ENCODE measurements at places on chromosomes 16 and 17. TPM values are rescaled to one million over a fixed set of nuclear protein-coding genes. Genes with fewer than 3 reads are reported as not detected.
A peak's percentile ranks its signal among the peaks of the same experiment; 100 is the strongest.

GRCh38 chr17:3968015-3968414 is 3.8 kb upstream of the ATP2A3 start:
- no peaks in the 10 kb centered on the region for H3K27me3 ChIP-seq
- H3K4me1 ChIP-seq: peaks cover 17% of the 10 kb centered on the region
- H3K27ac ChIP-seq: no peak overlapping the region
- DNase-seq: no peak

GRCh38 chr16:87366288-87366687 is 17.3 kb downstream of the FBXO31 start:
- H3K27me3 ChIP-seq: no peaks in the 10 kb centered on the region
- no peak overlapping the region for H3K4me3 ChIP-seq
- peaks cover 34% of the 10 kb centered on the region for H3K4me1 ChIP-seq
- no peak for DNase-seq
- no peak overlapping the region for H3K27ac ChIP-seq

- no peaks in the 10 kb centered on the region for H3K36me3 ChIP-seq
- DNase-seq: peak; percentile 18
- no peak overlapping the region for H3K4me3 ChIP-seq
These were observed 9.1 kb downstream of the ASIC2 start for GRCh38 chr17:33284022-33284421.

- no peak for DNase-seq
- no peaks in the 10 kb centered on the region for H3K36me3 ChIP-seq
- no peak overlapping the region for H3K4me3 ChIP-seq
- H3K27me3 ChIP-seq: no peaks in the 10 kb centered on the region
These were observed 28.9 kb downstream of the ZNRF1 start for GRCh38 chr16:75027520-75028300.

DNA sequence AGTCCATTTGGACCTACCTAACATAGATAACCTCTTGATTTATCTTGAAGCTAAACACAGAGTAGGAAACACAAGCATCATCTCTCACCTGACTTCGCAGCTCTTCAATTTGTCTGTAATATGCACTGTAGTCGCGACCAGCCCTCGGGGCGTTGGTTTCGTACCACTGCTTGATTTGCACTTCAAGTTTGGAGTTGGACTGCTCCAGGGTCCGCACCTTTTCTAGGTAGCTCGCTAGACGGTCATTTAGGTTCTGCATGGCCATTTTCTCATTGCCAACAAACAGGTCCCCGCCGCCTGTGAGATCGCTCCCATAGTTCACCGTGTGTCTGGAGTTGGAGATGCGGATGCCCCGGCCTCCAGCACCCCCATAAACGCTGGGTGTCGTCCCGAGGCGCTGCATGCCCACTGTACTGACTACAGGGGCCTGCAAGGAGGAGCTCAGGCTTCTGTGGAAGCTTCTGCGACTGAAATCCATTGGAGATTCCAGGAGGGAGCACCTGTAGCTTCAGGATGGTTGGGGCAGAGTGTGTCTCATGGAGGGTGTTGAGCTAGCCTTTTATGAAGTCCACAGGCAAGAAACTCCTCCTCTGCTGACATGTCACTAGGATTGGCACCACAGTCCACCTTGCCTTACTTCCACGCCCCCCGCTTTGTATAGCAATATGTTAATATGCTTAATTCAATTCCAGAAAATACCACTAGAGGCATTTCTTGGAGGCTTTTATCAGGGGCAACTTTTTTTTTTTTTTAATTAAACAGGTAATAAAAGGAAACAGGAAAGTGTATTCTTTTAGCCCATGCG is at the start of gene KRT20:
TSS of gene KRT20 (minus strand) at position 535 of the 805 bp plus-strand sequence. CDS start at position 478, 57 bp downstream.
- no peak within 1 kb of the TSS for H3K27ac ChIP-seq
- peaks cover 5% of the 10 kb centered on the region for H3K4me1 ChIP-seq

PARN gene
- 66.7 TPM for total RNA-seq

DNA sequence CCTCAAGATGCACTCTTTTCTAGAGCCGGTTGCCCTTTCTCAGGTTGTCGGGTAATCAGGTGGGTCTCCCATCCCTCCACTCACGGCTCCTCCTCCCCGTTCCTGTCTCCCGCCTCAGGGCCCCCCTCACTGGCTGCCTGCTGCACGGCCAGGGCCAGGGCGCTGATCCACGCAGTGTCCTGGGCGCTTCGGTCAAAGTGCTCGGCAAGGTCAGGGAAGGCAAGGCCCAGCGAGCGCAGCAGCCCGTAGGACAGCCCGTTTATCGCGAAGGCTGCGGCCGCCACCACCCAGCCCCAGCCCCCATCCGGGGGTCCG is 753 bp downstream of the SLC16A11 start:
- peaks cover 15% of the 10 kb centered on the region for H3K4me1 ChIP-seq
- no peak for DNase-seq
- no peaks in the 10 kb centered on the region for H3K36me3 ChIP-seq
- peaks cover 15% of the 10 kb centered on the region for H3K27me3 ChIP-seq

GRCh38 chr17:39641883-39642282 is 4.9 kb downstream of the STARD3 start:
- no peaks in the 10 kb centered on the region for H3K36me3 ChIP-seq
- H3K27ac ChIP-seq: no peak overlapping the region
- no peak overlapping the region for H3K4me3 ChIP-seq
- H3K4me1 ChIP-seq: peaks cover 24% of the 10 kb centered on the region
- H3K27me3 ChIP-seq: no peaks in the 10 kb centered on the region

HSD11B2 gene
- not detected for total RNA-seq

FBRS gene
- total RNA-seq: 39.3 TPM

DNA sequence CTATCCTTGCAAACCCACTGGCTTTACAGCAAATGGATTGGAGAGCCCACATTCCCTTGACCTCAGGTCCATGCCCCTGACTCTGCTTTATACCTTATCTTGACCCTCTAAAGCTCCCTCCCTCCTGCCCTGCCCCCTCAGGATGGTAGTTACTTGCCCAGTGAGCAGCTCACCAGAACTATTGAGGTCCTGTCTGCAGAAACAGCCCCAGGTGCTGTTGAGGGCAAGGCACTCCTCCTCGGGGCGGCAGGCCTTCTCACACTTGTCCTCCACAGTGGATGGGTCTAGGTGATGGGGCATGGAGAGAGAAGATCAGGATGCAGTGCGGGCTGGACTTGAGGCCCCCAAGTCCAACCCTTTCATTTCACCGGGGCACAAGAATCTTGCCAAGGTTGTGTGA is 4.6 kb downstream of the GP2 start:
- DNase-seq: no peak
- no peak overlapping the region for H3K4me3 ChIP-seq
- H3K27me3 ChIP-seq: no peaks in the 10 kb centered on the region
- H3K4me1 ChIP-seq: no peaks in the 10 kb centered on the region
- H3K36me3 ChIP-seq: no peaks in the 10 kb centered on the region
- no peak overlapping the region for H3K27ac ChIP-seq

DNA sequence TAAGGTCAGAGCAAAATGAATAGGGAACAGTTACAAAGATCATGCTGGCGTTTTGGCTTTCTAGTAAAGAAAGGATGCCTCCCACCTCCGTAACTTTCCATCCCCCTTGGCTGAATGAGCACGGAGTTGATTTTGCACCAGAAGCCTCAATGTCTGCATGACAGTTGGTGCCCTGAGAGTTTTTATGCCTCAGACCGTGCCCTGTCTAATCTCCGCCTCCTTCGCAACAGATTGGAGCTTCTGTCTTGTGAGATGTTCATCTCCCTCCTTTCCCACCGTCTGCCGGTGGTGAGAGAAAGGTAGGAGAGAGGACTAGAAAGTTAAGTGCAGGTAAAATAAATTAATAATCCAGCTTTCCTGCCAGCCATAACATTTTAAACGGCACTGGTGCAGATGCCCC is 1.9 kb downstream of the HS3ST4 start:
- H3K4me3 ChIP-seq: no peak overlapping the region
- no peak overlapping the region for H3K27ac ChIP-seq
- H3K27me3 ChIP-seq: no peaks in the 10 kb centered on the region
- H3K4me1 ChIP-seq: no peaks in the 10 kb centered on the region
- no peaks in the 10 kb centered on the region for H3K36me3 ChIP-seq

DNA sequence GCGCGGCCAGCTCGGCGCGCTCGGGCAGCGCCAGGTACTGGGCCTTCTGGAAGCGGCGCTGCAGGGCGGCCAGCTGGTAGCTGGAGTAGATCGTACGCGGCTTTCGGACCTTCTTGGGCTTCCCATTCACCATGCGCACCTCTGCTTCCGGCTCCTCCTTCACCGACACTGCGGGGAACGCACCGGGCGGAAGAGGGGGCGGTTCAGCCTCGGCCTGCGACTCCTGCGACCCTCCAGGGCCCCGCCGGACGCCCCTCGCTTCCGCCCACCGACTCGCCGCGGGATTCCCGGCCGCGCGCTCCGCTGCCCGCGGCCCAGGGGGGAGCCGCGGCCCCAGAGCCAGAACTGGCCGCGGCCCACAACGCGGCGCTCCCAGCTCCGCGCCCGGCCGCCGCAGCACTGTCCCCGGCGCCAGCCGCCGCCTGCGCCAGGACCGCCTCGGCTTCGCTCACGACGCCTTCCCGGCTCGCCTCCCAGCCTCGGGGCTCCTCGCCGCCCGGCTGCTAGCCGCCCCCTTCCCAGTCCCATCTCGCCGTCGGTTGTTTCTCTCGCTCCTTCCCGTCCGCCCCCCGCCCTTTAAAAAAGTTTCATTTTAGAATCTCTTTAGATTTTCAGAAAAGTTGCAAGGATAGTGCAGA is 1.5 kb downstream of the DLX3 start:
- peak overlapping the region; percentile 69 for H3K4me3 ChIP-seq
- H3K27ac ChIP-seq: no peak overlapping the region
- no peaks in the 10 kb centered on the region for H3K36me3 ChIP-seq

LPO gene
- total RNA-seq: not detected

- no peaks in the 10 kb centered on the region for H3K27me3 ChIP-seq
- H3K27ac ChIP-seq: no peak overlapping the region
- DNase-seq: no peak
These were observed 2.9 kb upstream of the KANSL1 start for GRCh38 chr17:46195939-46196716.

DNA sequence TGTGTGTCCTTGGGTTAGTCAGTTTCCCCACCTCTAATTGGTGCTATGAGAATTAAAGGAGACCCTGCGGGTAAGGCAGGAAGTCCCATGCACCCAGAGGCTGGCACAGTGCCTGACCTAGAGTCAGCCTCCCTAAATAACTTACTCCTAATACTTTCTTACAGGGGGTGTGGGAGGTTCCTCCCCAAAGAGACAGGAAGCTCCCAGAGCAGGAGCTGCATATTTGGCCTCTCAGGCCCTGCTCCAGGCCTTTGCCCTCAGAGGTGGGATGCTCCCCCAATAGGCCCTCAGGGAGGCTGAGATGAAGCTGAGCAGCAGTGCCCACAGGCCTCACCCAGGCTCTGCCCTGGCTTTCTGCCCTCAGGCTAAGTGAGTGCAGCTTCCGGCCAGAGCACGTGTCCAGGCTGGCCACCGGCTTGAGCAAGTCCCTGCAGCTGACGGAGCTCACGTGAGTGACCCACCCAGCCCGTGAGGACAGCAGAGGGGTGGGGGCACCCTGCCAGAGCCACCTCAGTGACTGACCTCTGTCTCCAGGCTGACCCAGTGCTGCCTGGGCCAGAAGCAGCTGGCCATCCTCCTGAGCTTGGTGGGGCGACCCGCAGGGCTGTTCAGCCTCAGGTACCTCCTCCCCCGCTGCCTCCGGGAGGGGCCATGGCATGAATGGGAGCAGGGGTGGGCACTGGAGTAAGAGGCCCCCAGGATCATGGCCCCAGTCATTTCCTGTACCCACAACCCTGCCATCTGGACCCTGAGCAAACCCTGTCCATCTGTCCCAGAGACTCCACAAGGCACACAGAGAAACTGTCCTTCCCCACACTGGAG is 31.1 kb upstream of the CPNE2 start:
- H3K4me3 ChIP-seq: peak overlapping the region; percentile 26
- H3K27me3 ChIP-seq: no peaks in the 10 kb centered on the region
- peak; percentile 33 for DNase-seq
- peaks cover 16% of the 10 kb centered on the region for H3K4me1 ChIP-seq
- H3K27ac ChIP-seq: peak overlapping the region; percentile 88

PLEKHH3 gene
- total RNA-seq: 54.8 TPM

GRCh38 chr16:89324056-89325010 is 106.8 kb downstream of the ZNF778 start:
- no peak overlapping the region for H3K4me3 ChIP-seq
- H3K4me1 ChIP-seq: peaks cover 73% of the 10 kb centered on the region
- no peak for DNase-seq
- no peaks in the 10 kb centered on the region for H3K27me3 ChIP-seq

NPIPA2 gene
- total RNA-seq: 12.8 TPM

DNA sequence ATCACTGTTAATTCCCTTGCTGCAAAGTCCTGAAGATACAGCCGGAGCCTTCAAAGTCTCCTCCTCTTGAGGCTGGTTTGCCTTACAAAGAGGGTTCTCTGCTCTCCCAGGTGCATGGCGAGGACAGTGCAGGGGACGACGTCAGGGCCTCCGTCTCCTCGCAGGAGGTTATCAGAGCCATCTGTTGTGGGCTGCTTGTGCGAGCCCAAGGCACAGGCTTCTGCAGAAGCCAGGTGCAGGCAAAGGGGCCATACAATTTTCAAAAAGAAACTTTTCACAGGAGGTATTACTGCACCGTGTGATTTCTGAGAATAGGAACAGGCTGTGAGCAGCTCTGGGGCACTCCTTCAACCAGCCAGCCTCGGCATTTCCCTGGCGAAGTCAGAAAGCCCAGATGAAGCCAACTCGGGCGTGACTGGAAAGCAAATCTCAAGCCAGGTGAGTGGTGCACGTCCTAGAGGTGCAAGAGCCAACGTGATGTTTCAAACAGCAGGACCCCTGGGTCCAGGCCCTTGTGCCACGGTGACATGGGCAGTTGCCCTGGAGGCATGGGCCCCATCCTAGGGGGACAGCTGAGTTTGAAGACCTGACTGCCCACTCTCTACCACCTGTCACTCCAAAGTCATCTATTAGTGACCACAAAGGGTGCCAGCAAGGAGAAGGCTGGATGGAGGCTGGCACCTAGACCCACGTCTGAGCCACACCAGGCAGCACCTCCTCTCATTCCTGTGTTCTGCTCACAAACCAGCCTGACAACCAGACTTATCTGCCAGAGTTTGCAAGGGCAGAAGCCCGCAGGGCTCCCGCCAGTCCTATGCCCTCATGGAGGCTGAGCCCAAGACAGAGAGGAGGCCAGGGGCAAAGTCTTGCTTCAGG is 68.6 kb downstream of the SMPD3 start:
- no peaks in the 10 kb centered on the region for H3K4me1 ChIP-seq
- no peaks in the 10 kb centered on the region for H3K36me3 ChIP-seq
- no peak overlapping the region for H3K4me3 ChIP-seq
- no peak for DNase-seq
- H3K27me3 ChIP-seq: no peaks in the 10 kb centered on the region

GRCh38 chr17:74599023-74599399 is 6.9 kb upstream of the CD300LD start:
- DNase-seq: no peak
- H3K36me3 ChIP-seq: no peaks in the 10 kb centered on the region
- H3K4me1 ChIP-seq: no peaks in the 10 kb centered on the region
- H3K27ac ChIP-seq: no peak overlapping the region

CEP112 gene
- total RNA-seq: 19.0 TPM

GRCh38 chr16:53896722-53897121 is 192.8 kb downstream of the FTO start:
- H3K36me3 ChIP-seq: no peaks in the 10 kb centered on the region
- no peak overlapping the region for H3K27ac ChIP-seq
- H3K27me3 ChIP-seq: no peaks in the 10 kb centered on the region
- no peak for DNase-seq
- H3K4me3 ChIP-seq: no peak overlapping the region

GRCh38 chr16:57277586-57277985 is 6.9 kb downstream of the PLLP start:
- H3K4me3 ChIP-seq: no peak overlapping the region
- DNase-seq: no peak
- H3K36me3 ChIP-seq: no peaks in the 10 kb centered on the region
- no peak overlapping the region for H3K27ac ChIP-seq

- peaks cover 50% of the 10 kb centered on the region for H3K4me1 ChIP-seq
- H3K4me3 ChIP-seq: peak overlapping the region; percentile 31
- no peaks in the 10 kb centered on the region for H3K36me3 ChIP-seq
- H3K27ac ChIP-seq: peak overlapping the region; percentile 5
These were observed 73.4 kb downstream of the MRM3 start for GRCh38 chr17:855569-855968.

- H3K27ac ChIP-seq: no peak overlapping the region
- H3K36me3 ChIP-seq: peaks cover 40% of the 10 kb centered on the region
- H3K4me3 ChIP-seq: no peak overlapping the region
- no peaks in the 10 kb centered on the region for H3K4me1 ChIP-seq
These were observed 15.4 kb downstream of the SMARCE1 start for GRCh38 chr17:40632216-40632615.
